ENCODE measurements at places on chromosomes 2 and 18.

- no peak for DNase-seq
These were observed 55.9 kb upstream of the FSHR start for GRCh38 chr2:49210191-49210590.

DNA sequence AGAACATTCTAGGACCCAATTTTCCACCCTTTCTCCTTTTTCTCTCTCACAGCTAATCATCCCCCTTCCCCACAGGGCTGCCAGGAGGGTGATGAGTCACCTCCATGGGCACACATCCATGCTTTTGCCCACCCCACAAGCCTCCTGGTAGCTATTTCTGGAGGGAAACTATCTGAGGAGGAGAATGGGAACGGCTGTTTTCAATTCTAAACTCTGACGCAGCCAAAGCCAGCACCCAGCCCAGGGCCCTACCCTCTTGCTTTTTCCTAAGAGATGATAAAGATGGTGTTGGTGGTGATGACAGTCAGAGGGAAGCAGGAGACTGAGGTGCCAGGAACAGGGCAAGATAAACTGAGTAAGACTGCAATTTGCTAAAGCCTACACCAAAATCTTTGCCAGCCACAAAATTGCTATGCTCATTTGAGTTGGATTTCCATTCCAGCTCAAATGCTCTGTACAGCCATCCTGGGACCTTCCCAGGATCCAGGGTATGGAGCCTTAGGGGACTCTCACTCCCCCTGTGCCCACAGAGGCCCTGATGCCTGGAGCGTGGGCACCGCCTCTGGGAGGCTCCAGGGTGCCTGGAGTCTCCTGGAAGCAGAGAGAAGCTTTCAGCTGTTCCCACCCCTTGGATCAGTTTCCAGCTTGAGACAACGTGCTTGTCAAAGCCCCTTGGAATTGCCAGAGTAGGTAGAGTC, 62.0 kb upstream of the FZD7 start:
- no peak for DNase-seq

DNA sequence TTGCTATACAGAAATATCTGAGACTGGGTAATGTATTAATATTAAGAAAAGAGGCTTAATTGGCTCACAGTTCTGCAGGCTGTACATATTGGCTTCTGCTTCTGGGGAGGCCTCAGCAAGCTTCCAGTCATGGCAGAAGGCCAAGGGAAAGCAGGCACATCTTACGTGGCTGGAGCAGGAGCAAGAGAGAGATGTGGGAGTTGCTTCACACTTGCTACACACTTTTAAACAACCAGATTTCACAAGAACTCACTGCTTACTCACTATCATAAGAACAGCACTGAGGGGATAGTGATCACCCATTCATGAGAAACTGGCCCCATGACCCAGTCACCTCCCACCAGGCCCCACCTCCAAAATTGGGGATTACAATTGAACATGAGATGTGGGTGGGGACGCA, 50.6 kb downstream of the MAPRE2 start:
- DNase-seq = no peak

DNA sequence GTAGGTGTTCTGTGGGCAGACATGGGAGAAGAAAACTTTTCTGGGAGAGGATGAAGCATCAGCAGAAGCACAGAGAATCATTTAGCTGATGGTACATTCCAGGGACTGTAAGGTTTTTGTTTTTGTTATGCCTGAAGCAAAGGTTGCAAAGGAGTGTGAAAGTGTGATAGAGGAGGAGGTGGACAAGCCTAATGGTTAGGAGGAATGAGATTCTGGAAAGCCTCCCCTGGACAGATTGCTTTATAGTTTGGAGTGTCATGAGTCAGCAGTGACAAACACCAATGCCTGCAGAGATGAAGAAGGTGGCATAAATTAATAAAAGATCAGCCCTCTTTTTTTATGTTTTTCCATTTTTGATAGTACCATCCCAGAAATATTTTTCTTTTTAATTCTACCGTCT, 171.6 kb upstream of the BOD1L2 start:
- DNase-seq = no peak

DNA sequence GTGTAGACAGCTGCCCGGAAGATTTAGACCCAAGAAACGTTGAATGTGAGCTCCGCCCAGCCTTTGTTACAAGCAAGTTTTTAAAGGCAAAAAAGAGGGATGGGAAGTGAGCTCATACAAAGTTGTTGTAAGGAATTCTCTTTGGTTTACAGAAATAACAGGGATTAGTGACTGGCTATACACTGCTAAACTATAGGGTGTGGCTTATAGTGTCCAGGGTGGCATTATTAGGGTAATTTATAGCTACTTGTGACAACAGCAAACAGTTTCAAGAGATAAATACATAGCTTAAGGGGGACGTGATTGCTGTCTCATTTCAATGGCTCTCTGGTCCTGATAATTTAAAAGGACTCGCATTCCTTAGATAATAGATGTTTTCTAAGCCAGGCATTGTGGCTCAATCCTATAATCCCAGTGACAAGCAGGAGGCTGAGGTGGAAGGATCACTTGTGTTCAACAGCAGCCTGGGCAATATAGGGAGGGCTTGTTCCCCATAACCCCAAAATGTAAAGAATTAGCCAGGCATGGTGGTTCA, 66.5 kb upstream of the TGIF1 start:
- DNase-seq = no peak

DNA sequence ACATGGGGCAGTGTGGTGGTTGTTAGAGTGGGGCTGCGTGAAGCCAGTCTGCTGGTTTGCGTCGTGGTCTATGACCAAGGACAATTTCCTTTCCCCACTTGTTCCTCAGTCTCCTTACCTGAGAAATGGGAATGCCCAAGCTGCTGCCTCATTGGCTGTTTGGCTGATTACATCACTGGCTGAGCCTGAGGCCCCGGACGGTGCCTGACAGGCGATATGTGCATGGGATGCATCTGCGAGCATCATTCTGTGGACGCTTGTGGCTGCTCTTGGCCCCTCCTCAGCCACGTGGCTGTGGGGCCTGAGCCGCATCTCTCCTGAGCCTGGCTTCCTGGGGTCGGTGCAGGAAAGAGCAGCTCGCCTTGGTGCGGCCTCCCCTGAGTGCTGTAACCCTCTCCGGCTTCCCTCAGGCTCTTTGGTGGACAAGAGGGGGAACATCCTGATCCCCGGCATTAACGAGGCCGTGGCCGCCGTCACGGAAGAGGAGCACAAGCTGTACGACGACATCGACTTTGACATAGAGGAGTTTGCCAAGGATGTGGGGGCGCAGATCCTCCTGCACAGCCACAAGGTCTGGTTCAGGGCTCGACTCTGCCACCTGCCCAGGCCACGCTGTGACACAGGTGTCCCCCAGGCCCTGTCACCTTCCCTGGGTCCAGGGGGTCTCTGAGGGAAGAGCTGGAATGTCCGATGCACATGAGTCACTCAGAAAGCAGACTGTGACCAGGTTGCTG, 17.2 kb downstream of the CNDP2 start:
- no peak for DNase-seq

DNA sequence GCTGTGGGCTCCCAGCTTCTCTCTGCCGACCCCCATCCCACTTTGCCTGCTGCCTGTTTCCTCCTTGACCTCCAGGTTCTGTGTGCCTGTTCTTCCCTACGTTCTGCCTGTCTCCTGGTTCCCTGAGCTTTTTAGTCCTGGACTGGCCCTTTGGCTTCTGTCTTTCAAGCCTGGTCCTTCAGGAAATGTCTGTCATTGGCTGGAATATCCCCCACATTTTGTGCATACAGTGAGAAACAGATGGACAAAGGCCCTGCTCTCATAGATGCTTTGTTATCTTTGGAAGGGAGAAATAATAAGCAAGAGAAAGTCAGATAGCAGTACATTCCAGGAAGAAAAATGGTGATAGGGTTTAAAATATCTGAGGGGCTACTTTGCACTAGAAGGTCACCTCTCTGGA, 5.7 kb downstream of the MGAT5 start:
- no peak for DNase-seq

- no peak for DNase-seq
These were observed 79.8 kb upstream of the PDE1A start for GRCh38 chr2:182506606-182507005.

- no peak for DNase-seq
These were observed 147.1 kb downstream of the PLEKHA3 start for GRCh38 chr2:178627401-178627800.

DNA sequence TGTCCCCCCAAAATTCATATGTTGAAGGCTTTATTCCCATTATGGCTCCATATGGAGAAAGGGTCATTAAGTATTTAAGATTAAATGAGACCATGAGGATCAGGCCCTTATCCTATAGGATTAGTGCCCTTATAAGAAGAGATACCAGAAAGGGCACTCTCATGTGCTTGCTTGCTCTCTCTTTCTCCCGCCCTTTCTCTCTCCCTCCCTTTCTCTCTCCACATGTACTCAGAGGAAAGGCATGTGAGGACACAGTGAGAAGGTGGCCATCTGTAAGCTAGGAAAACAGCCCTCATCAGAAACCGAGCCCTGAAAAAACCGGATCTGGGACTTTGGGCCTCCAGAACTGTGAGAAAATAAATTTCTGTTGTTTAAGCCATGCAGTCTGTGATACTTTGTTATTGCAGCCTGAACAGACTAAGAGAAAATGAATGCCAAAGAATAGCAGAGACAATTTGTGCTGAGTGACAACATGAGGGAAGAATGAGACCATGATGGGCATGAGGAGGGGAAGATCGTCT, 300.0 kb upstream of the SLC39A10 start:
- DNase-seq = no peak

DNA sequence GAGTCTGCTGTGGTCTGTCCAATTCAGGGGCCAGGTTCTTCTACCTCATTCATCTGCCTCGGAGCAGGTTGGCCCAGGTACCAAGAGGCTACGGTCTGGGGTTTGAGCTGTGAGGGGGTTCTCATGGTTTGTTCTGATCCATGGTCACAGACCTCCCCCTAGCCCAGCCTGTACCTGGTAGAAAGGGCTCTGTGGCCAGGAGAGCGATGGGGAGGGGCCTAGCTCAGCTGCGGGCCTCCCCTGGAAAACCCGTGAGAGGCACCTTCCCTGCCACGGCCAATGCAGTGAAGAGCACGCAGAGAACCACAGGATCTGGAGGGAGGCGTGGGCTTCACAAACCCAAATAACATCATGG, 19.6 kb upstream of the ALLC start:
- DNase-seq = no peak

GRCh38 chr18:63799189-63799588, 24.0 kb downstream of the SERPINB7 start:
- no peak for DNase-seq

GRCh38 chr2:230203110-230203676, 16.6 kb downstream of the SP110 start:
- DNase-seq = no peak

- no peak for DNase-seq
These were observed 29.0 kb upstream of the ID2 start for GRCh38 chr2:8652774-8653426.

GRCh38 chr2:241514553-241514952, 6.2 kb upstream of the STK25 start:
- DNase-seq = no peak

DNA sequence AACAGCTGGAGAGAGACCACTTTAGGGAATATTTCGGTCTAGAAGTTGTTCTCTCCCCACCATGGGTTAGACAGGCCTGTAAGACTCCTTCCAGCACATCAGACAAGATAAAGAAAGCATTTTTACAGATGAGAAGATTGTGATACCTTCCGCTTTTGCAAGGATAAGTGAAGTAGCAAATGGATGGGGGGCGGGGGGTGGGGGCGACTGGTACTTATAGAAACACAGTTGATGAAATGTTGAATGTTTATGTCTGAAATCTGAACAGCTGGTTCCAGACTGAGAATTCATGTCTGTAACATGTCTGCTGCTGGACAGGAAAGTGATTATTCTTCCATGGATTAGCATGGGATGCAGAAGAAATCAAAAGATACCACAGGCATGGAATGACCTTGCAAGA, 90.5 kb upstream of the FN1 start:
- no peak for DNase-seq

GRCh38 chr2:170525566-170525900, 189.6 kb upstream of the SP5 start:
- DNase-seq = no peak

DNA sequence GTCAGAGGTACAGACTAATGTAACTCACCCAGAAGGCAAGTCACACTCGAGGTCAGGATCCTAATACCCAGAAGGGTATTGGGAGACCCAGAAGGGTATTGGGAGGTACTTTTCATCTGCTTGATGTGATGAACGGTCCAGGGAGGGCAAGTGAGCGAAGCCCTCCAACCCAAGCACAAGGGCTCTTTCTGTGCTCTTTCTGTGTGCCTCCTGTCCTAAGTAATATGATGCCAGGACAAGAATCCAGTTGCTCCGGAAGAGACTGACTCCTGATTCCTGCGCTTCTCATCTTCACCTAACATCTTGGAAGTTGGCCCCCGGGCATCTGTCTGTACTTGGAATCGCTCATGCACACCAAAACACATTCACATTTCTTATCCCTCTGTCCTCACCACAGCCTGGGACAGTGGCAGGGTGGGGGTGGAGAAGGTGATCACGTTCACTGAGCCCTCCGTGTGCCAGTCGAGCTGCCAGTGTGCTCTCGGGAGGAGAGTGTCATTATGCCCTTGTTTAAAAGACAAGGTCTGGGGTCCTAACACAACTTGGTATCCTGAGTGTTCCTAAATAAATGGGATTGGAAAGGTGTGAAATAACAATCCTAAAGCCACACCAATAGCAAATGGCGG, 17.1 kb downstream of the GYPC start:
- no peak for DNase-seq

DNA sequence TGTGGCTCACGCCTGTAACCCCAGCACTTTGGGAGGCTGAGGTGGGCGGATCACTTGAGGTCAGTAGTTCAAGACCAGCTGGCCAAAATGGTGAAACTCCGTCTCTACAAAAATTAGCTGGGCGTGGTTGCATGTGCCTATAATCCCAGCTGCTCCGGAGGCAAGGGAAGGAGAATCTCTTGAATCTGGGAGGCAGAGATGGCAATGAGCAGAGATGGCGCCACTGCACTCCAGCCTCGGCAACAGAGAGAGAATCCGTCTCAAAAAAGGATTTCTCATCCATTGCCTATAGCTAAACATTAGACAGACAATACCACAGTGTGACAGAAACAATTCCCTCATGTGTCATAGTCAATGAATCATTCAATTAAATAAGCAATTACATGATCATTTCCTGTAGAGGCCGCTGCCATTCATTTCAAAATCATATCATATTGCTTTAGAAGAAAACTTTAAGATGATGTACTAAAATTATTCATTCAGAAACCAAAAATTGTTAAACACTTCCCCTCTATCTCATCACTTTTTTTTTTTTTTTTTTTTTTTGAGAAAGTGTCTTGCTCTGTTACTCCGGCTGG, 69.5 kb upstream of the TGIF1 start:
- DNase-seq = no peak

DNA sequence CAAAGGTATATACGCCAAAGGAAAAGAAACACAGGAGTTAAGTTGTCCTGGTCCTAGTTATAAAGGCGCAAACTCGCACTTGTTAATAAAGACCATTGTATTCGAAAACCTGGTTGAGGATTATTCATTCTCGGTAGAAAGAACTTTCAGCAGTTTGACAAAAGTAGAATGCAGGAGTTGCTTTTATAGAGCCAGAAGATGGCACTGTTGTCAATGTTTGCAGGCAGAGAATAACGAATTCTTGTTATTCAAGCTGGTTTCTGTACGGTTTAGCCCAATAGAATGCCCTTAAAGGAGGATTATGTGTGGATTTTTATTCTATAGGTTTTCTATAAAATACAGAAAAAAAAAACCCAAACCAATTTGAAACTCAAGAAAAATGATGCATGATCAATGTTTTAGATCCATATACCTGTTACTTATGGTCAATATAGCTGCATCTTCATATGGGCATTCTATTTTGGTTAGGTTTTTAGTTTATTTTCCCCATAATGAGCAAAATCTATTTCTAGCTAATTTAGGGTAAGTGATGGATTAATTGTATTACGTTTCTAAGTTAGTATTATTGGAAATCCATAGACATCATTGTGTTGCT, 510.3 kb downstream of the PLCL1 start:
- DNase-seq = peak; percentile 48

GRCh38 chr2:223041527-223042109, 10.4 kb upstream of the KCNE4 start:
- DNase-seq = no peak

All from NCI-H2081 treated with DMSO at 0.1 percent for 48 hours (cell line).